Spleen (tissue), 13 donors: ENCODE measurements at places on chromosomes 5 and 9.
A peak's percentile ranks its signal among the peaks of the same experiment; 100 is the strongest.

DNA sequence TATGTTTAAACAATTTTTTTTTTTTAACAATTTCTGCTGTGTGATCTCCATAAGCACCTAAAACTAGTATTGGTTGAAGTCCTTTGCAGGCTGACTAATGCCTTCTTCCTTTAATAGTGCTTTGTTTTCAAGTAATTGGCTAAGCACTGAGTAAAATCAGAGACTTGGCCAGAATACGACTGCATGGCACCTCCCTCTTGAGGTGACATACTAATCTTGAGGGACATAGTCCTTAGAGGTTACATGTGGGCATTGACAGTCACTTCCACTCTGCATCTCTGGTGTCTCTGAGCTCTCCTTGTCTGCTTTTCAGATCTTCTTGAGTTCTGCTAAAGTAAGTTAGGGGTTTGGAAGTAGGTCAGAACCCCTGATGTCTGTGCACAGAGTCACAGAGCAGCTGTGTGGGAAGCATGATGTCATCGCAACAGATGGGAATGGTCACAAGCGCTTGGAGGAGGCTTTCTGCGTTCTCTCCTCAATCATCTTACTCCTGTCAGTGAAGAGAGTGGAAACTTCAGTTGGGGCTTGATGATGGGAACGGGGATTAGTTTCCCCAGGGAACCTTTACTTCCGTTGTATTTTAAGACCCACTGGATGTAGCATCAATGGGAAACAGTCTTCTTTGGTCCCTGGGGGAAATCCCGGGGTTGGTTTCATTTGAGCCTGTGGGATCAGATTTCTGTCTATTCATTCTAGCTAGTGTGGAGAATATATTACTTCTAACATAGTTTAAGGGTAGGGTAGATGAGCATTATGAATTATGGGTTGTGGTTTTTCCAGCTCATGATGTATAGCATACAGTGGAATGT, 136.9 kb downstream of the ARHGAP26 start:
- DNase-seq, result no peak

- no peak for DNase-seq
Measured at GRCh38 chr9:73007966-73008672, 55.3 kb upstream of the ALDH1A1 start.

DNA sequence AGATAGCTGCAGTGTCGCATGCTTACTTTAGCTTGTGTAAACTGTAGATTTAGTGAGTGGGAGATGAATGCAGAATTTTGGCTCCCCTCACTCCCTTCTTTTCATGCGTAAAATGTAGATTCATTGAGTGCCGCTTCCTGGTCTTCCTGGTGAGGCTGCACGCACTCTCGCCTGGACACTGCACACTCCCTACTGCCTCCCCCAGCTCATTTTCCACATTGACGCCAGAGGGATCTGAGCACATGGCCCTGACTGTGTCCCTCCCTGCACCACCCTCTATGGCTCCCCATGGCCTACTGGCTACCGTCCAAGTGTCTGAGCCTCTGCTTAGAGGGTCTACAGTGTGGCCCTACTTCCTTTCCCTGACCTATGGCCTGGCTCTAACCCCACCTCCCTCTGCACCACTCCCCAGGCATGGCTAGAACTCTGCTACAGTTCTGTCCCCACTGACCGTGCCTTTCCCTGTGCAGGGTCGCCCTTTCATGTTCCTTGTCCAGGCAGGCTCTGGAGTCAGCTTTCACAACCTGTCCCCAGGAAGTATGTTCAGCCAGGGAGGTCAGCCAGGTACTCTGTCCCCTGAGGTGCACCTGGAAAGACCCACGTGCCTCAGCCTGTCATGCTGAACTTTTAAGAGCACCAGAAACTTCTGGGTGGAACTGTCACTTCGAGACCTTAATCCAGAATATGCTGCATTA, 160.6 kb downstream of the COL23A1 start:
- no peak for DNase-seq

GRCh38 chr5:159339460-159339859, 9.2 kb upstream of the IL12B start:
- no peak for DNase-seq

DNA sequence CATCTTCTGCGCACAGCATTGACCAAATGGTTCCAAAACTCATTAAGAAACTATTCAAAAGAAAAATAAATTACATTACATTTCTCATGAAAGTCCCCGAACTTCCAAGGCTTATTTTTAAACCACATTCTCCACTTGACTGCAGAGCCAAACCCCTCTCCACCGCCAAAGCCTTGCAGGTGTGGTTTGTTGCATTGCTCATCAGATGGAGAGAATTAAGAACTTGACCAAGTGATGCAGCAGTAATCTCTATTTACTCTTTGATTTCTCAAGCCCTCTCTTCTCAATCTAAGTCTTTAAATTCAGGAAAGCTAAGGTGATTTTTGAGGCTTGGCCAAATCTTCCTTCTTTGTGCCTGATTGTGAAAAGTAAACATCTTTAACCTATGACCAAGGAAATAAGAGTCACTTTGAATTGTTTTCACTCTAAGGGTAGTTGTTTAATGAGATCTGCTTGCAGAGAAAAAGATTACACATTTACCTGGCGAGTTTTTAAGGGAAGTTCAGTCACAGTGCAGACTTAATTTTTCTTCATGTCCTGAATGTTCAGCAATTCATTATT, 290.5 kb upstream of the ITGA1 start:
- no peak for DNase-seq

DNA sequence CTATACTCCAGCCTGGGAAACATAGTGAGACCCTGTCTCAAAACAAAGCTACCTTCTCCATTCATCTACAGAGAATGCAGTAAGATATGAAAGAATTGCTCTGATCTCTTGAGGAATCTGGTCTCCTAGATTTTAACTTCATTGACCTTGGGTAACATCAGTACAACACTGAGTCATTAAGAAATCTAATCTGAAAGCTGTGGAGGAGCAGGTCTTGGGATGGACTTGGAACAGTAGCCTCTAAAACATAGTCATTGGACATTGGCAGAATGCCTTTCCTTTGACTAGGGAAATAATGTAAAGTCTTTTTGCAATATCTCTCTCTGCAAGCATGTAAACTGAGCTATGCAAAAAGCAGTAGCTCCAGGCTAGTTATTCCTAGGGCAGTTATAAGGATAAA, 58.1 kb downstream of the KCNN2 start:
- no peak for DNase-seq

GRCh38 chr9:89739511-89739910, 134.7 kb downstream of the GADD45G start:
- no peak for DNase-seq

DNA sequence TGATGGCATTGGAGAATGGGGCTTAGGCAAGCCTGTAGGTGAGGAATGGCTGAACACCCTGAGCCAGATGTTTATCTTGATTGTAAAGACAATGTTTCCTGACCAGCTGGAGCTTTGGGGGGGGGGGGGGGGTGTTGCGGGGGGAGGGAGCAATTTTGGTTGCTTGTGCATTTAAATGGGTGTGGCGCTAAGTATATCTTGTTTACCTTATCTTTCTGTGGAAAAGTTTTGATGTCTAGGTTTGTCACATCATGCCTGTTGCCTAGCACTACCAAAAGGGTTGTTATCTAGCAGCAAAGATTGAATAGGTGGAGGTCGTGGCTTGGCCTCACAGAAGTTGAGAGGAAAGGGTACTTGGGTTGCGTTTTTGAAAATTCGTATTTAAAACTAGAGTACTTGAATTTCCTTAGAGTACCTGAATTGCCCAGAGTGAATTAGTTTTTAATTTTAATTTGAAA, 1.3 kb downstream of the SMAD5 start:
- DNase-seq, result no peak

GRCh38 chr9:87674565-87675299, 51.2 kb upstream of the CTSL start:
- DNase-seq, result no peak

GRCh38 chr5:77418601-77419581, 73.2 kb downstream of the WDR41 start:
- DNase-seq, result no peak

- no peak for DNase-seq
Measured at GRCh38 chr9:137912671-137913070, 35.1 kb downstream of the CACNA1B start.

DNA sequence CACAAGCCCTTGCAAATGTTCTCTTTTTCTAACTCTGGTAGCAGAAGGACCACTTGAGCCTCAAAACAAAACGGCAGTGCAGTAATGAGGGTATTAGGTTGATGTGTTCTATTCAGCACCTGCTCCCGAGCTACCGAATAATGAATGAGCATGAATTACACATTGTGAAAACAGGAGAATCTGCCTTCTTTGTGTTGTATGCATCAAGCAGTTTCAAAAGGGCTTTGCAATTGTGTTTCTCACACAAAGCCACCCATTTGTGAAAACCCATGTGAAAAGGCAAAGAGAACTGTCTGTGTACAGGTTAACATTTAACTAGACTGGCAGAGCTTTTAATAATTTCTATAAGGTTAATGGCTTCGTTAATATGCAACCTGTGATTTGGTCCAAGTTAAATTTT, 97.8 kb downstream of the STK32A start:
- DNase-seq, result no peak

GRCh38 chr9:31166516-31166915, 1217.9 kb upstream of the ACO1 start:
- DNase-seq, result no peak

- no peak for DNase-seq
Measured at GRCh38 chr9:2726650-2727340, 9.5 kb downstream of the KCNV2 start.

DNA sequence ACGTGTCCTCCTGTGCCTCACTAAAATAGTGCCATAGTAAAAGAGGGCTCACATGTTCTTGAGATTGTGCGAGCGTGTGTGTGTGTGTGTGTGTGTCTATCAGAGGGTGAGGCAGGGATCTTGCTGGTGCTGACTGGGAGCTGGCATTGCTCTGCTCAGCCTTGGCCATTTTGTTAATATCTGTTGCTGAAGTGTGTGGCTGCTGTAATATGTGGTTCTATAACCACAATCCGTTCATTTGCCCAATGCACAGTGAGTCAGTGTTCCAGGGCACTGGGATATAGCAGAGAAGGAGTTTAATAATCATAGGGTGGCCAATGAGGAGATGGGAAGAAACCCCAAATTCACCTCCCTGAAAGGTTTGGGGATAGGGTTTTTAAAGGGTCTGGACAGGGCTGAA, 61.3 kb downstream of the RASGRF2 start:
- DNase-seq, result no peak

DNA sequence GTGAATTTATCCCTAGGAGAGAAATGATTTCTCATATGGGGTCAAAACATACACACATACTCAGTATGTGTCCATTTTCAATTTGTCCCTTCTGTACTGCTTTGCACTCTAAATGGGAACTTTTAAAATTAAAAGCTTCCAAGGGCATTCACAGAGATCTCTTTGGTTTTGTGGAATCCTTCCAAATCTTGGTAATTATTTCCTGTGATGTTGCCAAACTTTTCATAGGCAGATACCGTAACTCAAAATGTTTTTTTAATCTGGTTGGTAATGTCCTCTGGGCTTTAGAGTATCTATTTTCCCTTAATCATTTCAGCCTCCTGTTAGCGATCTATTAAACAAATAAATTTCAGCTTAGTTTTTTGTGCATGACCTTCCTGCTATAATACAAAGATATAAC, 282.4 kb downstream of the ARHGEF28 start:
- no peak for DNase-seq

DNA sequence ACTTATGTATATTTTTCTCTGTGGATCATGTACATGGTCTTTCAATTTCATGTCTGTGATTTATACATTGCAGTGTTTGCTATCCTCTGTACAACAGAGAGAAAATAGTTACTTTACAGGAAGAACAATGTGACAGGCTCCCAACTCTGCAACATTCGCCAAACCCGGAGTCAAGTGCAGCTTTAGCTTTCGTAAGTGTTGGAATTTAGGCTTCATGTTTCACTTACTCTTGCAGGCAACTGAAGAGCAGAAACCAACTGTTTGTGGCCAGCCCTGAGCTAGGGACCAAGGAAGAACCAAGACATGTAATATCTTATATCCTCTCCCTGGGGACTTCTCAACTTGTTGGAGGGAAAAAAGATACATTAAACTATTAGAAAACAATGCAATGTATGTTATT, 147.9 kb downstream of the C5orf15 start:
- no peak for DNase-seq

DNA sequence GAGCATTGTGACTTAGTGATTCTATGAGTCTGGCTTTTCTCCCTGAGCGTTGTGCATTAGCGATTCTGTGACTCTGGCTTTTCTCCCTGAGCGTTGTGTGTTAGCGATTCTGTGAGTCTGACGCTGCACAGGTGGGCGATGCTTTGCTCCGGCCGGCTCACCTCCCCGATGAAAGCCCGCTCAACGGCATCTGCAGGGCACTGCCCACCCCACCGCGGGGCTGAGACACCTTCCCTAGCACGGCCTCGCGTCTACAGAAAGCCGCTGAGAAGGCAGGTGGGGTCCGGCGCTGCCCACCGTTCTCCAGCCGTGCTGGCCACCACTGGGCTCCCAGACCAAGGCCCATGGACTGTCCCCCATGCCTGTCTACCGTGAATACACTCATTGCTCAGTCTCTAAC, 12.8 kb upstream of the SLC9A3 start:
- DNase-seq, result peak; percentile 51

DNA sequence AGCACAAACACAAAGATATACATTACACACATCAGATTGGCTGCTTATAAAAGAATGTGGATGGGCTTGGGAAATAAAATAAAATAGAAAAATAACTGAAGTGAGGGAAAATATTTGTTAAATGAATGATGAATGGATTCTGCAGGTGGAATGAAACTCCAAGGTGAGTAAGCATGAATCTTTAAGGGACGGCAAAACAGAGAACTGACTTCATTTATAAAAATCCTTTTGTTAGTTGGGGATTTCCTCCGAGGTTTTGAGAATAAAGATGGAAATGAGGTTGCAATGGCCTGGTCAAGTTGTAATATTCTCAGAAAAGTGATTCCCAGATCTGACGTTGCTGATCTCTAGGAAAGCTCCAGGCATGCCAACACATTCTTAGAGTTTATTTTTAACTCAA, 20.9 kb upstream of the SEMA6A start:
- DNase-seq, result no peak

GRCh38 chr5:74631081-74631953, 9.2 kb downstream of the ENC1 start:
- DNase-seq, result no peak

DNA sequence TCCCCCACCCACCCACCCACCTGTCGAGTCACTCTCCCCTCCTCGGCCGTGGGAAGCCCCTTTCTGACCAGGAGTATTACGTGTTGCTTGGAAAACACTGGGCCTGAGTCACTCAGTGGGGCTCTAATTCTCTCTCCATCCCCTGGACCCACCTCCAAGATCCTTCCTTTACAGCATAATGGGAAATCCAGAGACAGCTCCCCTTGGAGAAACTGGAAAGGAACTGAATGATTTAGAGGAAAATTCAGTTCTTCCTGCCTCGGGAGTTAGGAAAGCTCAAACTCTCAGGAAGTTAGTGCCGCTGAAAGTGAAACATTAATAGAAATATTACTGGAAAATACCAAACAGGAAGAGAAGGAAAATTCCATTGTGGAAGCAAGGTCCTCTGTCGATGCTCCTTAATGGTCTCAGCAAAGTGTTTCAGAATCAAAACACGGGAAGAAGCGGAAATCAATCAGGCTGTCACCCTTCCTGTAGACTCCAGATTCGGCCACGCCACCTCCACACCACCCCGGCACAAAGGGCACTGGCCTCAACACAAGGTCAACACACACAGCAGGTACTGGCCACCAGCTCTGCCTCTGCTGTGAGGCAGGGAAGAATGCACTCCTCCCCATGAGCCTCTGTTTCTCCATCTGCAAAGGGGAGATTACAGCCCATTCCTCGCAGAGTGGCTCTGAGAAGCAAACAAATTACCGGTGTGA, 9.6 kb downstream of the SHB start:
- peak; percentile 39 for DNase-seq
